ENCODE measurements at places on chromosomes 1 and 21. TPM values are rescaled to one million over a fixed set of nuclear protein-coding genes. Genes with fewer than 3 reads are reported as not detected.

ETV3L gene
- not detected for total RNA-seq

APCS gene
- not detected for total RNA-seq

PYHIN1 gene
- total RNA-seq: not detected

ATXN7L2 gene
- 0.99 TPM for total RNA-seq

UBE2U gene
- total RNA-seq: not detected

CFAP141 gene
- total RNA-seq: not detected

GJC2 gene
- total RNA-seq: 1.4 TPM

JAM2 gene
- 2.2 TPM for total RNA-seq

DISC1 gene
- 10.9 TPM for total RNA-seq

HORMAD1 gene
- not detected for total RNA-seq

NTMT2 gene
- total RNA-seq: not detected

ESPN gene
- 0.81 TPM for total RNA-seq

RNF187 gene
- 39.4 TPM for total RNA-seq

AGO4 gene
- total RNA-seq: 17.9 TPM

PPM1J gene
- 0.81 TPM for total RNA-seq

PCAT6 gene
- 0.26 TPM for total RNA-seq

HSD3B2 gene
- not detected for total RNA-seq

SPRR2G gene
- not detected for total RNA-seq

HSD17B7 gene
- 38.4 TPM for total RNA-seq

FCGR3B gene
- not detected for total RNA-seq

ZNF697 gene
- total RNA-seq: 24.6 TPM

PRR9 gene
- total RNA-seq: not detected

AMIGO1 gene
- total RNA-seq: 2.4 TPM

KRTAP19-1 gene
- total RNA-seq: not detected

APOBEC4 gene
- not detected for total RNA-seq

RNU5D-1 gene
- not detected for total RNA-seq

CELA2A gene
- total RNA-seq: not detected

FCRL1 gene
- total RNA-seq: not detected

C4BPA gene
- total RNA-seq: not detected

FABP3 gene
- 0.35 TPM for total RNA-seq

SAMSN1 gene
- 4.0 TPM for total RNA-seq

LRRIQ3 gene
- total RNA-seq: 0.35 TPM

ADPRS gene
- total RNA-seq: 43.5 TPM

KRTAP7-1 gene
- total RNA-seq: not detected

PCBP3 gene
- 0.14 TPM for total RNA-seq

PAQR6 gene
- total RNA-seq: 0.07 TPM

KIF14 gene
- 7.3 TPM for total RNA-seq

SH2D2A gene
- total RNA-seq: 0.20 TPM

LMX1A gene
- not detected for total RNA-seq

RIMKLA gene
- total RNA-seq: 0.04 TPM

SYCP1 gene
- total RNA-seq: not detected

KLHL17 gene
- 7.8 TPM for total RNA-seq

HSPB7 gene
- not detected for total RNA-seq

RAB42 gene
- 2.0 TPM for total RNA-seq

TFAP2E gene
- 0.07 TPM for total RNA-seq

PRAMEF25 gene
- total RNA-seq: not detected

Measured in pulmonary artery endothelial cell (primary cell).